ENCODE measurements at places on chromosomes 1 and 21. TPM values are rescaled to one million over a fixed set of nuclear protein-coding genes. Genes with fewer than 3 reads are reported as not detected.

- H3K4me3 ChIP-seq: no peak overlapping the region
- H3K27ac ChIP-seq: peak overlapping the region; percentile 86
- H3K36me3 ChIP-seq: no peaks in the 10 kb centered on the region
- H3K27me3 ChIP-seq: no peaks in the 10 kb centered on the region
- H3K4me1 ChIP-seq: peaks cover 16% of the 10 kb centered on the region
These were observed 68.0 kb upstream of the CYP2J2 start for GRCh38 chr1:59994302-59995198.

- no peaks in the 10 kb centered on the region for H3K27me3 ChIP-seq
- no peak overlapping the region for H3K27ac ChIP-seq
- no peaks in the 10 kb centered on the region for H3K36me3 ChIP-seq
- H3K4me3 ChIP-seq: no peak overlapping the region
- no peak for DNase-seq
These were observed 29.8 kb downstream of the SLC30A1 start for GRCh38 chr1:211549092-211549711.

GRCh38 chr1:198259333-198260074, 102.7 kb downstream of the NEK7 start:
- H3K36me3 ChIP-seq: peaks cover 15% of the 10 kb centered on the region
- no peaks in the 10 kb centered on the region for H3K27me3 ChIP-seq
- no peak for DNase-seq

DNA sequence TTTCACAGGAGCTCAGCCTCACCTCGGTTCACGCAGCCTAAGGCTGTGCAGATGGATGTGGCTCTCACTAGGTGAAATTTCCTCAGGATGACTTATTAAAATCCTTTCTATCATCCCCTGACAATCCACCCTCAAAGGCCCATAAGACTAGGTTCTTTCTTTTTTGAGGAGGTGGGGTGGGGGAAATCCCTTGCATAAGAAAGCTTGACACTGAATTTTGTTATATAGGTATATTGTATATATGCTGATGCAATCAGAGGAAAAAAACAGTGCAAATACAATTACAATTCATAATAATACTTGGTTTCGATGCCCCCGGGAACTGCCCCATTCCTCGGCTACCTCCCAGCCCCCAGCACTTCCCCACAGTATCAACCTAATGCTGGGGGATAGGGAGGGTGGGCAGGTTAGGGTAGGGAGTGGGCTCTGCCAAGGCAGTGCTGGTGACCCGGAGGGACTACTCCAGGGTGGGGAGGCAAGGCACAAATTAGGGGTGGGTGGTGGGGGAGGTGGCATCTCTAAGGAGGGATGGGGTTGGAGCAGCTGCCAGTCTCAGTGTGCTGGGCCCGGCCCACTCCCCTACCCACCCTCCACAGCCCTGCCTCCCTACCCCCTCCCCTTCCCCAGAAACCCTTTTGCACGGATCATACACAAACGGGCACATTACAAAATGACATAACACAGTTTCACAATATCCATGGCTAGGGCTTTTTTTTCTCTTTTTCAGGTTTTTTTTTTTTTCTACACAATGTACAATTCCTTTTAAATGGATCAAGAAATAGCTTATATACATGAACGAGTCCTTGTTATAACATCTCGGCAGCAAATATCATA, 30.9 kb downstream of the SLC27A3 start:
- peak overlapping the region; percentile 85 for H3K27ac ChIP-seq
- H3K36me3 ChIP-seq: peaks cover 24% of the 10 kb centered on the region
- no peak overlapping the region for H3K4me3 ChIP-seq
- DNase-seq: no peak
- H3K4me1 ChIP-seq: peaks cover 10% of the 10 kb centered on the region
- no peaks in the 10 kb centered on the region for H3K27me3 ChIP-seq

GRCh38 chr1:117559139-117559538, 46.7 kb upstream of the TENT5C start:
- no peak overlapping the region for H3K4me3 ChIP-seq
- DNase-seq: no peak
- H3K36me3 ChIP-seq: no peaks in the 10 kb centered on the region
- H3K4me1 ChIP-seq: no peaks in the 10 kb centered on the region
- no peak overlapping the region for H3K27ac ChIP-seq

DNA sequence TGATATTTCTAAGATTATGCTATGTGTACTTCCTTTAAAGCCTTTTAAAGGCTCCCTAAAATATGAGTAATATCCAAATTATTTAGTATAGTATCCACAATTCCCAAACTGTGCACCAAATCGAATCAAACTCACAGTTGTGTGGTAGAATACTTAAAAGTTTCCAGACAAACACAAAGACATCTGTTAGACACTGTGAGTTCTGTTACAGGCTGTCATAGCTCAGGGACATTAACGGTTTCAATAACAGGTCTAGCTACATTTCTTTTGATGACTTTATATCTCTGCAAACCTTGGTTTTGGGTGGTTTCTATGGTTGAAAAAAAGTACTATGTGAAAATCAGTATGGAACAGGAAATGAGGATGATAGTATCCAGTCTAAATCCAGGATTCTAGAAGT, 36.9 kb upstream of the NEK7 start:
- H3K36me3 ChIP-seq: no peaks in the 10 kb centered on the region
- H3K4me3 ChIP-seq: no peak overlapping the region

The NPHS2 gene
- not detected for total RNA-seq

- peaks cover 4% of the 10 kb centered on the region for H3K27me3 ChIP-seq
- no peak overlapping the region for H3K4me3 ChIP-seq
- no peaks in the 10 kb centered on the region for H3K4me1 ChIP-seq
- H3K27ac ChIP-seq: no peak overlapping the region
- H3K36me3 ChIP-seq: no peaks in the 10 kb centered on the region
These were observed 13.7 kb upstream of the TMEM51 start for GRCh38 chr1:15139654-15140350.

GRCh38 chr1:41347276-41347675, 14.0 kb upstream of the FOXO6 start:
- no peaks in the 10 kb centered on the region for H3K36me3 ChIP-seq
- no peak overlapping the region for H3K4me3 ChIP-seq
- DNase-seq: no peak
- H3K4me1 ChIP-seq: no peaks in the 10 kb centered on the region
- H3K27ac ChIP-seq: no peak overlapping the region

- peaks cover 3% of the 10 kb centered on the region for H3K27me3 ChIP-seq
- H3K4me3 ChIP-seq: no peak overlapping the region
- H3K4me1 ChIP-seq: no peaks in the 10 kb centered on the region
- H3K27ac ChIP-seq: no peak overlapping the region
These were observed 49.3 kb downstream of the CLCA4 start for GRCh38 chr1:86596224-86596623.

The LIN28A gene
- not detected for total RNA-seq

DNA sequence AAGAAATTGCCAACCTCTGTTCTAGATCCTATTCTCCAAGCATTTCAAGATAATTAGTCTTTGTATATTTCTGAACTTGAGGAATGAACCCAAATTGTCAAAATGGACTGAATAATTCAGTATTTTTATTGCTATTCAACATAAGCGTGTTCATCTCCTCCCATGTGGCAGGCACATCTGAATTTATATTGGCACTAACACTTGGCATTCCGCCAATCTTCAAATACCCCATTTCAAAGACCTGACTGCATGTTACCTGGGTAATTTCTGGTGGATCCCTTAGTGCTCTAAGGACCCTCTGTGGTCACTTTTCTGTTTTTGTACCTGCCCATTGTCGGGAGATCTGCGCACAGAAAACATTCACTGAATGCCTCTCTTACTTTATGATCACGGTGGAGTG, 66.6 kb downstream of the BACE2 start:
- H3K4me1 ChIP-seq: no peaks in the 10 kb centered on the region
- H3K36me3 ChIP-seq: peaks cover 13% of the 10 kb centered on the region
- H3K4me3 ChIP-seq: no peak overlapping the region
- H3K27ac ChIP-seq: no peak overlapping the region

The SELENOF gene
- 182 TPM for total RNA-seq

- H3K27ac ChIP-seq: no peak overlapping the region
- DNase-seq: peak; percentile 78
- H3K4me3 ChIP-seq: no peak overlapping the region
- peaks cover 16% of the 10 kb centered on the region for H3K4me1 ChIP-seq
- no peaks in the 10 kb centered on the region for H3K27me3 ChIP-seq
These were observed 112.3 kb upstream of the IFFO2 start for GRCh38 chr1:19068639-19069276.

GRCh38 chr1:32242341-32242851, 4.6 kb upstream of the FAM167B start:
- H3K36me3 ChIP-seq: no peaks in the 10 kb centered on the region
- no peak overlapping the region for H3K27ac ChIP-seq
- H3K4me1 ChIP-seq: peaks cover 16% of the 10 kb centered on the region
- H3K27me3 ChIP-seq: no peaks in the 10 kb centered on the region

DNA sequence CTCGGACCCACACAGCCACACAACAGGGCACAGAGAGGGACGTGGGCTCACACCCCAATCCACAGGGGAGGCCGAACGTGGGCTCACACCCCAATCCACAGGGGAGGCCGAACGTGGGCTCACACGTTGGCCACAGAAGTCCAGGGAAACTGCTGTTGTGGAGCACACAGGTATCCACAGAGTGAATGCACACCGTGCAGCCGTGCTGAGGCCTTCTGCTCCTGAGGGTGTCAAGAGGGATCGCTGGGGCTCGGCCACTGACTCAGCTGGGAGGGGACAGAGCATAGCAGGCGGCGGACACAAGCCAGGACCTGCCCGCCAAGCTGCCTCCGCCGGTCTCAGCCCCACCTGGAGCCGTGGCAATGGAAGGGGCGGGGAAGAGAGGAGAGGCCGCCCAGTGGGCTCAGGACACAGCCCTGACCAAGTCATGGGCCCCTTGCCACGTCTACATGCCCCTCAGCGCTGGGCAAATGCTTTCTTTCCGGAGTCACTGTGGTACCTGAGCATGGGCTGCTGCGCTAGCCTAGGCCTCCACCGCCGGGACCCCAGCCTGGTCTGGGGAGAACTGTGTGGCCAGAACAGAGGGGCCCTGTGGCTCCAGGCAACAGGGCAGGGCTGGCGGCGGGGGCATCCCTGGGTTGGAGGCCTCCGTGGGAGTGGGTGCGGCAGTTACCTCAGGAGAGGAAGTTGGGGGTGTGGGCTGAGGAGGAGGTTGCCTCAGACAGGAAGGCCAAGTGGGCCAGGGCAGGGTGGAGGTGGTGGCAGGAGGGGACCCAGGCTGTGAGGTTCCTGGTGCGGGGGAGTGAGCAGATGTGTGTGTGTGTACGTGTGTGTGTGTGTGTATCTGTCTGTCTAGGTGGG, 1.2 kb downstream of the SYTL1 start:
- H3K4me3 ChIP-seq: no peak overlapping the region
- no peaks in the 10 kb centered on the region for H3K27me3 ChIP-seq
- DNase-seq: peak; percentile 71
- H3K36me3 ChIP-seq: no peaks in the 10 kb centered on the region

The KDM5B gene
- total RNA-seq: 113 TPM

The KIAA0040 gene
- total RNA-seq: 1.1 TPM

The TSSK3 gene
- 1.8 TPM for total RNA-seq

Measured in osteoblast (primary cell).